Fibroblast of the aortic adventitia (primary cell): ENCODE measurements at places on chromosomes 7 and 10. TPM values are rescaled to one million over a fixed set of nuclear protein-coding genes. Genes with fewer than 3 reads are reported as not detected.

The CRTAC1 gene
- not detected in 2 replicates for total RNA-seq

The OR9A4 gene
- total RNA-seq = not detected in 2 replicates

The RNF133 gene
- total RNA-seq = 0.54 and 2.0 TPM in 2 replicates

The ADCY1 gene
- total RNA-seq = 0.25 and 0.72 TPM in 2 replicates

The CAV1 gene
- 154 and 598 TPM in 2 replicates for total RNA-seq

The GDF2 gene
- total RNA-seq = not detected in 2 replicates

The IFRD1 gene
- total RNA-seq = 49.5 and 92.7 TPM in 2 replicates

The RARRES2 gene
- total RNA-seq = 1.4 and 76.1 TPM in 2 replicates

The SNCG gene
- total RNA-seq = 2.8 and 18.2 TPM in 2 replicates

The INHBA gene
- 14.7 and 20.0 TPM in 2 replicates for total RNA-seq

The ADAP1 gene
- total RNA-seq = 0.57 and 0.72 TPM in 2 replicates

The ERVW-1 gene
- not detected in 2 replicates for total RNA-seq

The ITIH2 gene
- 0.09 TPM in 1 of 2 replicates, not detected in the other for total RNA-seq

The PRKAR1B gene
- total RNA-seq = 7.0 and 10.1 TPM in 2 replicates

The GBX1 gene
- not detected in 2 replicates for total RNA-seq

The UPK3BL2 gene
- 0.27 TPM in 1 of 2 replicates, not detected in the other for total RNA-seq

The CHCHD2 gene
- total RNA-seq = 175 and 348 TPM in 2 replicates

The LRRC18 gene
- total RNA-seq = not detected in 2 replicates

The CLDN4 gene
- total RNA-seq = 0.54 and 0.74 TPM in 2 replicates

The GRM3 gene
- not detected in 2 replicates for total RNA-seq

The ZNF736 gene
- total RNA-seq = 11.5 and 12.0 TPM in 2 replicates

The RBM33 gene
- 21.9 and 72.1 TPM in 2 replicates for total RNA-seq
